CD8-positive, alpha-beta memory T cell (primary cell): ENCODE measurements at places on chromosomes 7 and 10. TPM values are rescaled to one million over a fixed set of nuclear protein-coding genes. Genes with fewer than 3 reads are reported as not detected.

SGCE gene
- 0.82 TPM for total RNA-seq

ZNF736 gene
- total RNA-seq = 24.1 TPM

ATP5MK gene
- 454 TPM for total RNA-seq

CYP3A5 gene
- not detected for total RNA-seq

CPN1 gene
- not detected for total RNA-seq
